Cardiac fibroblast (primary cell): ENCODE measurements at places on chromosomes 7 and 10.

- peak; percentile 89 for DNase-seq
Measured at GRCh38 chr10:69101451-69102095, 13.7 kb downstream of the SRGN start.

DNA sequence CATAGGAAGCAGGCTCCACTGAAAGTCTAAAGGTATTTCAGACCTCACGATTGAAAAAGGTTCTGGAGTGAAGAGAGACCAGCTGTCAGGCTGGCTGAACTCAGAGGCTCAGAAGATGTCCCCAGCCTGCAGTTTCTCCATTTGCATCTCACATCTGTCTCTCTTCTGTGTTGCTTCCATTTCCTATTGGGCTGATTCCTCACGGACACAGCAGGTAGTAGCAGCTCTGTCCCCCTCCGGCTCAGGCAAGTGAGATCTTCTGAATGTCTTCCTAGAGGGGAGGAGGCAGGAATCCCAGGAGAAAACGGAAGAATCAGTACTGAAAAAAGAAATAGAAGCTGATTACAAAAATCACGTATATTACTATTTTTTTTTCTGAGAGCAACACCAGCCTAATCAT lies 274.1 kb upstream of the COBL start:
- DNase-seq = no peak

DNA sequence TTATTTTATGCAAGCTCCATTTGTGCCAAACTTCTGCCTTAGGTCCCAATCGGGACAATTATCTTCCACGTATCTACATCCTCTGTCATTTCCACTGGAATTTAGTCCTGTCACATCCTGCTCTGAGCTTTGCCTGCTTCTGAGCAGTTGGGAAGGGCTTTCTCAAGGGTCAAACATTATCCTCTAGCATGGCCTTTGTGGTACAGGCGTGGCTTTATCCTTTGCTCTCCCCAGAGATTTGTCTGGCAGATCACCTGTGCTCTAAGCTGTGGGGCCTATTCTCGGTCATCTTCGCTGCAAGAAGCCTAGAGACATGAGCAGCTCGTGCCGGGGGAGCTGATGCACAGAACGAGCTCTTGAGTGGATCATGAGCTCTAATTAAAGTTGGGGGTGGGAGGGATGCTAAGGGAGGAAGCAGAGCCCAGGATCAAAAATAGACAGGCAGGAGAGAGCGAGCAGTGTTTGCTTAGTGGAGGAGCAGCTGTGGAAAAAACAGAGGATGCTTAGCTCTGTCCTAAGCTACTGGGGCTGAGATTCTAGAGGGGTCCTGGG lies 19.8 kb upstream of the TMEM273 start:
- DNase-seq = no peak

DNA sequence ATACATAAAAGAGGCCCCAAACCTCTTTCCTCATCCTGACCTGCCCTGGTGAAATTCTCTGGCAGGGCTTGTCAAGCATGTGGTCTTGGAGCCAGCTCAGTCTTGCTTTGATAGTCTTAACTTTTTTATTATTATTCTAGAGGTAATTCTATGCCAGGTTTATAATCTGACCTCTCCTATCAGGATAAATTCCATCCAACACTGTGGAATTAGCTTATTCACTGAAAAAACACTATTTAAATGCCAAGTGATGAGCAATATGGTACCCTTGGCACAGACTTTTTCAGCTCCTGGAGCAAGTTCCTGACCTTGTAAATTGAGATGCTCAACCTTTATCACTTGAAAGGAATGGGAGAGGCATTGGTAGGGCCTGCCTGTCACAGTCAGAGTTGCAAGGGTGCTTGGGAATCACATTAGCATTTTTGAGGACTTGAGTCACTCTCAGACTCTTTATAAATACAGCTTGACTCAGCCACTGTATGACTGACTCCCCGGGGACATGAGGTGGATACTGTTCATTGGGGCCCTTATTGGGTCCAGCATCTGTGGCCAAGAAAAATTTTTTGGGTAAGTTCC lies at the start of gene CPA4:
TSS of gene CPA4 (plus strand) at position 480 of the 576 bp plus-strand sequence. CDS start at position 500, 20 bp downstream.
- peak; percentile 99 for DNase-seq

- DNase-seq = no peak
Measured at GRCh38 chr7:67496589-67496988, 500.0 kb downstream of the TYW1 start.

DNA sequence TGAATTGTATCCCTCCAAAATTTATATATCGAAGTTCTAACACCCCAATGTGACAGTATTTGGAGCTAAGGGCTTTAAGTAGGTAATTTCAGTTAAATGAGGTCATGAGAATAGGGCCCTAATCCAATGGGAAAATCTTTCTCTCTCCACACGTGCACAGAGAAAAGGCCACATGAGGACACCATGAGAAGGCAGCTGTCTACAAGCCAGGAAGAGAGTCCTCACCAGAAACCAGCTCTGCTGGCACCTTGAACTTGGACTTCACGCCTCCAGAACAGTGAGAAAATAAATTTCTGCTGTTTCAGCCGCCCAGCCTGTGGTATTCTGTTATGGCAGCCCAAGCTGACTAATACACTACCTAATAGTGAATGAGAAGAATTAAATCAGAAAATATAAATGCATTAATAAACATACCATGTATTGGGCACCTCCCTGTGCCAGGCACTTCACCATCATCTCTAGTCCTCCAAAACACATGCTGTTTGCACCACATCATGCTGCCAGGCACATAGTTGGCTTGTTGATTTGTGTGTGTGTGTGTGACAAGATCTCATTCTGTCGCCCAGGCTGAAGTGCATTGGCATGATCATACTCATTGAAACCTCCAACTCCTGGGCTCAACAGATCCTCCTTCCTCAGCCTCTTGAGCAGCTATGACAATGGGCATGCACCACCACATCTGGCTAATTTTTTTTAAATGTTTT lies 9.1 kb upstream of the TOMM7 start:
- DNase-seq = no peak
